HCT116 (cell line): ENCODE measurements at places on chromosomes 5 and 9. TPM values are rescaled to one million over a fixed set of nuclear protein-coding genes. Genes with fewer than 3 reads are reported as not detected.

Gene GMCL2
- total RNA-seq, result not detected

Gene TYRP1
- not detected for total RNA-seq

Gene CDHR2
- total RNA-seq, result 0.10 TPM

Gene PRLR
- total RNA-seq, result 0.10 TPM

Gene IL33
- total RNA-seq, result not detected

Gene UBQLN1
- total RNA-seq, result 128 TPM
